ENCODE measurements at places on chromosomes 5 and 9. TPM values are rescaled to one million over a fixed set of nuclear protein-coding genes. Genes with fewer than 3 reads are reported as not detected.

BTNL8 gene
- not detected for total RNA-seq

NIM1K gene
- total RNA-seq = 0.08 TPM

TAS2R1 gene
- total RNA-seq = not detected

GMCL2 gene
- total RNA-seq = not detected

LCN2 gene
- total RNA-seq = 22.4 TPM

BSPRY gene
- total RNA-seq = not detected

ADRA1B gene
- total RNA-seq = 0.78 TPM

BRINP1 gene
- total RNA-seq = not detected

KCNIP1 gene
- not detected for total RNA-seq

IL3 gene
- not detected for total RNA-seq

EPB41L4B gene
- 5.9 TPM for total RNA-seq

ANKRD34B gene
- not detected for total RNA-seq

GABRA6 gene
- total RNA-seq = not detected

CBY3 gene
- total RNA-seq = not detected

FAT2 gene
- 78.3 TPM for total RNA-seq

WNK2 gene
- not detected for total RNA-seq

ZNF300 gene
- total RNA-seq = 6.0 TPM

ZBED3 gene
- total RNA-seq = 0.49 TPM

OTP gene
- total RNA-seq = not detected

PCDHB15 gene
- total RNA-seq = 0.04 TPM

PFN3 gene
- not detected for total RNA-seq

INSL4 gene
- not detected for total RNA-seq

TAF1L gene
- total RNA-seq = not detected

ADRB2 gene
- total RNA-seq = 11.9 TPM

LCN1 gene
- not detected for total RNA-seq

C9orf153 gene
- total RNA-seq = not detected

AJM1 gene
- total RNA-seq = 2.0 TPM

PLEKHG4B gene
- under 0.01 TPM for total RNA-seq

KYAT1 gene
- total RNA-seq = 19.3 TPM

MCTP1 gene
- 6.8 TPM for total RNA-seq

CD72 gene
- total RNA-seq = 0.11 TPM

TICAM2 gene
- total RNA-seq = 0.47 TPM

GHR gene
- 2.0 TPM for total RNA-seq

PTGDS gene
- total RNA-seq = not detected

ZFP37 gene
- total RNA-seq = 0.80 TPM

EQTN gene
- total RNA-seq = 0.23 TPM

MARVELD2 gene
- total RNA-seq = 17.2 TPM

FAM169A gene
- 22.3 TPM for total RNA-seq

CLK4 gene
- total RNA-seq = 2.7 TPM

C6 gene
- total RNA-seq = not detected

NR2F1-AS1 gene
- total RNA-seq = 0.11 TPM

FCN1 gene
- not detected for total RNA-seq

TBCA gene
- total RNA-seq = 314 TPM

GLDC gene
- 0.94 TPM for total RNA-seq

PCDHA6 gene
- 0.16 TPM for total RNA-seq

CLIC3 gene
- total RNA-seq = 8.7 TPM

INSYN2B gene
- total RNA-seq = 5.6 TPM

HAVCR2 gene
- not detected for total RNA-seq

SLC46A2 gene
- total RNA-seq = not detected

TCF7 gene
- total RNA-seq = 2.2 TPM

DNAI1 gene
- not detected for total RNA-seq

CENPP gene
- 3.9 TPM for total RNA-seq
